AG04450 (cell line): ENCODE measurements at places on chromosomes 11 and 22.

DNA sequence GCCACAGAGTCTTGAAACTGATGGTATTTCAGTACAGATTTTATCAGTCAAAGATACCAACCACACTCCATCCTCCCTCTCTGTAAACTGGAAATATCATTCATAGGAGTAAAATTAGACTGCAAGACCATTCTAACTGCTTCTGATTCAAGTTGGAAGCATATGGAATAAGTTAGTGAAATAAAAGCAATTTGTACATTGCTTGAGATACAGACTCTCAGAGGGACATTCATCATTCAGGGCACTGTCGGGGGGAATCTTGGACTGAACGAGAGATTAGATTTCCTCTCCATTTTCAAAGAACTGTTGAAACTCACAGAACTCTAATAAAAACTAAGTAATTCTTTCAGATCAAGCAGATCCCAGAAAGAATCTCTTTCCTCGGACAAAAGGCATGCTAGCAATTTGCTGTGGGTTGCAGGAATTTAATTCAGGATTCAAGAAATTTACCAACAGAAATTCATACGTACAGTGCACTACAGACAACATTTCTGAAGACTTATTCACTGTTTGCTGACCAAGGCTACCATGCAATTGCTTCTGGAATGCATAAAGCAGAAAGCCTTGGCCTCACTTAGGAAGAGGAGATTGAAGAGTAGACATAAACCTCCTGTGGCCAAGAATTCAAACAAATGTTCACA lies 34.1 kb downstream of the PAMR1 start:
- DNase-seq, result peak; percentile 83

DNA sequence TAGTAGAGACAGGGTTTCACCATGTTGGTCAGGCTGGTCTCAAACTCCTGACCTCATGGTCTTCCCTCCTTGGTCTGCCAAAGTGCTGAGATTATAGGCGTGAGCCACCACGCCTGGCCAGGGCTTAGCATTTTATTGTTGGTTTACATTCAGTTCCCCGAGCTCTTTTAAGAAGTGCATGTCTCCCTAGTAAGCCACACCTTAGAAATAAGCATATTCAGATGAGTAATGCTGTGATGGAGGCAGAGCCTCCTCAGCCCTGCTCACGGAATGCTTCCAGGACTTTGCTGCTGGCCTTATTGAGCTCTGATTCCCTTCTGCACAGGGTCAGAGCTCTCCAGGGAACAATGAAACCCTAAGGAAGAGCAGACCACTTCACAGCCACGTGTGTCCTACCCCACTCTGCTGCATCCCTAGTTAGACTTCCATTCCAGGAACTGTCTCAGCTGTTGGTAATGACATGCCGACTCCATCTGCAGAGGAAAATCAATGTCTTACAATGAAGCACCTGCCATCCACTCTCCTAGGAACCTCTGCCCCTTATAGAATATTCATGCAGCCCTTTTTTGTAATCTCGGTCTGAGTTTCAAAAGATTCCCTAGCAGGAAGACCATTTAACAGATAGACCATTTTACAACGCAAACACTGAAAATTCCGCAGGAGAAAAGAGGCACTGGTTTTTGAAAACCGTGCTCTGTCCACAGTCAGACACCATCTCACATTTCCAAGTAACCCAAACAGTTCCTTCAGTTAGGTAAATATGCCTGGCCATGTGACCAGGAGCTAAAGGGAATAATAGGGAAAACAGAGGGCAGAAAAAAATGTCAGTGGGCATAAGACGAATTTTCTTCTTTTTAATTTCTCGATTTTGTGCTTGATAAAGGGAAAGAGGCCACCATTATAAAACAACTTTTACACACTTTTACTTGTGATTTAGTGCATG lies 1.7 kb upstream of the JAM3 start:
- no peak for DNase-seq

DNA sequence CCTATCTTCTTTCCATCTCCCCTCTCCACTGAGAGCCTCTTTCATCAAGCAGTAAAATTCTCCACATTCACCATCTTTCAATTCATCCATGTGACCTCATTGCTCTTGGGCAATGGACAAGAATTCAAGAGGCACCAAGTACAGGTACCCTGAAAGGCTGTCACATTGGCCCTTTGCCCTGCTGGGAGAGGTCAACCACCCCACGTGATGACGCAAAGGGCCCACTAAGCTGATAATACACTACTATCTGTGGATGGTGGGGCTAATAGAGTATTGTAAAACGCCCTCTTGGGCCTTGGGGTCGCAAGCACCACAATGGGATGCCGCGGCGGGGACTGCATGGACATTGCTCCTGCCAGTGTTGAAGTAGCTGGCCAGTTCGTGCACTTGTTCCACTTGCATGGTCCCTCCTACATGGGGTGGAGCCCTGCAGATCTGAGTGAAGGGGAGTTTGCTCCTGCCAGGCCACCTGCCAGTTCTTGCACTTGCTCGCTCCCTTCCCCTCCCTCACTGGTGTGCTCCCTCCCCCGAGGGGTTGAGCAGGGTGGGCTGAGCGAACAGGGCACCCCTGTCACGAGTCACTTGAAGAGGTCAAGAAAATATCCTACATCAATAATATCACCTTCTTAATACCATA lies 1578.8 kb upstream of the RAG2 start:
- DNase-seq, result no peak

GRCh38 chr11:15539645-15540044 lies 424.9 kb downstream of the INSC start:
- no peak for DNase-seq

DNA sequence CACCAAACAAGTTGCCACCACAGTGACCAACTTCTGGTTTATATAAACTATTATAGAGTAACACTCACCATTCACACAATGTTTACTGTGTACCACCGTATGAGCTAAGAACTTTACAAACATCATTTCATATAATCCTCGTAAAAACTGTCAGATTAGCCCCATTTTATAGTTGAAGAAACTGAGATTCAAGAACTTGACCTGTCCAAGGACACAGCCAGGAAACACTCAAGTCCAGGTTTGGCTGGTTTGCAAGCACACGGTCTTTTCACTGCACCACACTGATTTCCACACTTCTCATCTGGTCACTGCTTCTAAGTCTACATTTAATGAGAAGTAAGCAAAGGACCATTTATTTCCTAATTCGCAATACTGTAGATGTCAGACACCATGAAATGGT lies 3.7 kb downstream of the MORC2 start:
- DNase-seq, result no peak

- no peak for DNase-seq
Observed at GRCh38 chr11:111155021-111155420, 90.5 kb upstream of the POU2AF2 start.

DNA sequence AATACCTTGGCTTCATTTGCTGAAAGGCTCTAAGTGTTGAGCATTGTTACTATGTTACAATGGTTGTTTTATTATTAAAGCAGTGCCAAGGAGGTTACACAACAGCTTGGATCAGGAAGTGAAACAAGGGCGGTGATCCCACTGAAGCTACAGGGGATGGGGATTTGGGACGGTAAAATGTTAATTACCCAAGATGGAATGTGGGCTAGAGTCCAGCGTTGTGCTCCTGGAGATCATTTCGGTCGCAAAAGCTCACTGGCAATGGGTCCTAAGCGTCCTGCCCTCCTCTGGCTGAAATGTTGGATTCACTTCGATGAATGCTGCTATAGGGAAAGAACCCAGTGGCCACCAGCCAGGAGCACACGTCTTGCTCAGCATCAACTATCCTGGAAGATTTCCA lies 48.3 kb downstream of the FAM83F start:
- no peak for DNase-seq

- no peak for DNase-seq
Observed at GRCh38 chr22:43171019-43171491, 15.9 kb downstream of the TTLL12 start.

- DNase-seq, result no peak
Observed at GRCh38 chr22:40210818-40211217, 33.1 kb downstream of the TNRC6B start.

DNA sequence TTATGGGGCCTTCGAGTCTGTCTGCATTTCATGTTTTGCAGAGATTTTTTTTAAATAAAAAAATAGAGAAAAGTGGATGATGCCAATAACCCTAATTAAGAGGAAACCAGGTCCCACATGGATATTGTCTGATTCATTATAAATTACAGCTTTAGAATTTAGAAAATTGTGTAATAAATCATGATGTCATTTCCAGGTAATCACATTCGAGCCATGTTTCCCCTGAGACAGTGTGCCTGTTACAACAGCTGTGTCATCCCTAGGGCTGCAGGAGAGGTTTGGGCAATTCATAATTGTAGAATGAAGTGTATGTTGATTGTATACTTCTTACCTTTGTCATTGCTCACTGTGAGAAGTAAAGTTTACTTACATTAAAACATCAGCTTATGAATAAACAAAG lies 38.3 kb downstream of the NCAM1 start:
- no peak for DNase-seq

GRCh38 chr11:83061883-83062282 lies 9.8 kb downstream of the RAB30 start:
- no peak for DNase-seq

GRCh38 chr22:44171561-44171960 lies 9.2 kb upstream of the PARVG start:
- DNase-seq, result no peak

DNA sequence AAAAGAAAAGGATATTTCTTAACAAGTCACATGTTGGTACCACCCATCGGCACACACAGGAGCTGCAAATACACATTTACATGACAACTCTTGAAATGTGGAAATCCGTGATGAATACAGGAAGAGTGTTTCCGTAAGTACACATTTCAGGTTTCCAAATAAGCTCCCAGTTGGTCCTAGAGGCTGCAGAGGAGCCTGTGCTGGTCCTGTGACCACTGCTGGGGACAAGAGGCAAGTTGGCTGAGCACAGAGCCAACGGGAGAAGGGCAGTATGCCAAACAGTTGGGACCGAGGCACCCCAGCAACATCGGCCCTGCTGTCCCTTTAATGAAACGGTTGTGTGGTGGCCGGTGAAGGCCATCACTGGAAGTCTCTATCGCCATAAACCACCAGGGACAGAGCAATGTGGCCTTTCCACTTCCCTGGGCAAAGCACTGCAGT lies 38.5 kb upstream of the ARFGAP3 start:
- DNase-seq, result no peak

DNA sequence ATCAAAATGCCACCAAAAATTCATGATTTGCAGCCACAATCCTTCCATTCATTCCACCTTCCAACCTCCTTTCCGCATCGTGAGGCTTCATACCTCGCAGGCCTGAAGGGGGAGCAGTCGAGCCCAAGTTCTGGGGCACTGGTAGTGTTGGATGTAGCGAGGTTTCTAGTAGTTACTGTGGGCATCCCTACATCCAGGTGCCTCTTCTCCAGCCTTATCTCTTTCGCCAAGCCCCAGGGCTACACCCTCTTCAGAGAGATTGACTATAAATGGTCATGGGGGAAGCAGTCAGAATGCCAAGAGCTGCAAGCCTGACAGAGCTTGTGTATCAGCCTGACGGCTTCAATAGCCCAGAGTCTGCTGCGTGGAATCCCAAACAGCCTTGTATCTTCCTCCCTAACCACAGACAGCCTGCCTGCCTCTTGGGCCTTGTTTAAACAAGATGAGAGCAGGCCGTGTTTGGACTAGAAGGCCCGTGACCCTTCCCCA lies 28.9 kb downstream of the CLMP start:
- peak; percentile 97 for DNase-seq

DNA sequence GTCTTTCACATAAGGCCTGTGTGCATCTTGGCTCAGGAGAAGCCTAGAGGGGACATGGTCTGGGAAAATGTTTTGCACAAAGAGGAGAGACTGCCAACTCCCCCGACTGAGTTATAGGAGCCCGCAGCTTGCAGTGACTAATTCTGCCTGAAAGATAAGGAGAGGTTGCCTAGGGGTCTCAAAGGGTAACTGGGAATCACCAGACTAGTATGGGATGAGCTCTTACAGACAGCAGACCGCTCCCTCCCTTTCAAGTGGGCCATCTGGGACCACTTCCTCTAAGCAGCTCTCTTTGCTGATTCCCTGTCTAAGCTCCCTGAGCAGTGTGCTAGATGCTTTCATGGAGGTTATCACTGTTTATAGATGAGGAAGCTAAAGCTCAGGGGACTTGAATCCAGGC lies 105.1 kb downstream of the TENM4 start:
- DNase-seq, result no peak

GRCh38 chr11:28003615-28004014 lies 104.3 kb downstream of the KIF18A start:
- DNase-seq, result no peak

DNA sequence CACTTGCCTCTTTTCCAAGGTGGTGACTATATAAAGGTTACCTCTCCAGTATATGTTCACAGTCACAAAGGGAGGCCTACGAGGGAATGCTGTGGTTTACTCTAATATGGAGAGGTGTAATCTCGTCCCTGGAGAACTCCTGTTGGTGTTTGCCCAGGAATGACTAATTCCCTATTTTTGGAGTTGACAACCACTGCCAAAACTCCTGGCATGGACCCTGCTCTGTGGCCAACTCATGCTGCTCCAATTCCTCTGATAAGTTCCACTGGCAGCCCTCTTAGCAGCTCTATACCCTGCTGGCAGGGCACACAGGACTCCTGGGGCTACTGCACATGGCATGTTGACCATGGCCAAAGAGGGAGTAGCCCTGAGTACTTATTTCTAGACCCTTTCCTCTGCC lies 418.7 kb upstream of the ANO5 start:
- DNase-seq, result no peak

DNA sequence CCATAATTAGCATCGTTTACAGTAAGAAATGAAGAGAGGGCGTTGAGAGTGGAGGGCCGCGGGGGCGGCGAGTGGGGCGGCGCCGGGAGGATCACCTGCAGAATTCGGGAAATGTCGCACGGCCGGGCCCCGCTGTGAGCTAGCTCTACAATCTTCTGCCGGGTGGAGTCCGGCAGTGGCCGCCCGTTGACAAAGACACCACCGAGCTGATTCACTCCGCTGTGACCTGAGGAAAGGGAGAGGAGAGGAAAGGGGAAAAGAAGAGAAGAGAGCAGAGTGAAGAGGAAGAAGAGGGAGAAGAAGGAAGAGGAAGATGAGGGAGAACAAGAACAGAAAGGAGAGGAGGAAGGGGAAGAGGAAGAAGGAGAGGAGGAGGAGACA lies 8.5 kb downstream of the PAX6 start:
- no peak for DNase-seq

- no peak for DNase-seq
Observed at GRCh38 chr11:33926671-33927552, 35.0 kb upstream of the LMO2 start.

DNA sequence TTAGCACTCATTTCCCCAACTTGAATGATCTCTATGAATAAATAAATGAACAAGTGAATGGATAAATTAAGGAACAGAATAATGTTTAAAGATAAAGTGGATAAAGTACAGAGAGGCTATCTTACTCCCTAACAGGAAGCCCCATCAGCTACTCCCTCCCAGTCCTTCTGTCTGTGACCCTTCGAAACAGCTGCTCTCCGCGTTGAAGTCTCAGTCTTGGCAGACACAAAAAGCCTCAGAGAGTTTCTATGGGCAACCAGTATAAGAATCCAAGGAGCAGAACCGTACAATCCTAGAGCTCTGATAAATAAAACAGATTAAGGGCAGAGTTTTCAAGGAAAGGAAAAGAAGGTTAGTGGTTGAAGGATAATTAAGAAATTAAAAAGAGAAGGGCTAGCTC lies 35.0 kb downstream of the GUCY1A2 start:
- DNase-seq, result no peak
